SIG-M5 (cell line): ENCODE measurements at places on chromosomes 12 and 14.

- no peak for DNase-seq
These were observed 17.4 kb downstream of the ACVRL1 start for GRCh38 chr12:51924551-51925319.

GRCh38 chr12:34350092-34351041 lies 328.1 kb downstream of the ALG10 start:
- DNase-seq, result no peak

- no peak for DNase-seq
These were observed 98.1 kb downstream of the NEDD1 start for GRCh38 chr12:97005174-97005573.

GRCh38 chr12:121712190-121712460 lies 427 bp upstream of the TMEM120B start:
- no peak for DNase-seq

GRCh38 chr12:118307069-118307954 lies 65.4 kb downstream of the TAOK3 start:
- DNase-seq, result peak; percentile 12

GRCh38 chr14:21498540-21499526 lies 12.3 kb downstream of the METTL3 start:
- no peak for DNase-seq

GRCh38 chr12:94500831-94501567 lies 41.3 kb upstream of the CEP83 start:
- no peak for DNase-seq

DNA sequence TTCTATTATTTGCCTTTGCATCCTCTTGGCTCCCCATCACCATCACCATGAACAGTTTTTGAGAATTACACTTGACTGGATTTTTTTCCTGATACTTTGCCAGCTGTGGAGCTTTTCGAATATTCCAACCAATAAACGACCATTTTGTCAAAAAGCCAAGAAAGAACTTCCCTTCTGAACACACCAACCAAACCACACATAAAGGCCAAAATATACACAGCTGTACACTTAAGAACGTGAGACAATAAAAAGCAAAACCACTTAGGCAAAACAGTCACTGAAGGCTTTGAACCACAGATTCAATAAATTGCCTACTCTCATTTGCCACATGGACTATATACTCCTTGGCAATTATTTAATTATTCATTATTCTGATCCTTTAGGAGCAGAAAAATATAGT lies 1.1 kb downstream of the C14orf93 start:
- peak; percentile 7 for DNase-seq

DNA sequence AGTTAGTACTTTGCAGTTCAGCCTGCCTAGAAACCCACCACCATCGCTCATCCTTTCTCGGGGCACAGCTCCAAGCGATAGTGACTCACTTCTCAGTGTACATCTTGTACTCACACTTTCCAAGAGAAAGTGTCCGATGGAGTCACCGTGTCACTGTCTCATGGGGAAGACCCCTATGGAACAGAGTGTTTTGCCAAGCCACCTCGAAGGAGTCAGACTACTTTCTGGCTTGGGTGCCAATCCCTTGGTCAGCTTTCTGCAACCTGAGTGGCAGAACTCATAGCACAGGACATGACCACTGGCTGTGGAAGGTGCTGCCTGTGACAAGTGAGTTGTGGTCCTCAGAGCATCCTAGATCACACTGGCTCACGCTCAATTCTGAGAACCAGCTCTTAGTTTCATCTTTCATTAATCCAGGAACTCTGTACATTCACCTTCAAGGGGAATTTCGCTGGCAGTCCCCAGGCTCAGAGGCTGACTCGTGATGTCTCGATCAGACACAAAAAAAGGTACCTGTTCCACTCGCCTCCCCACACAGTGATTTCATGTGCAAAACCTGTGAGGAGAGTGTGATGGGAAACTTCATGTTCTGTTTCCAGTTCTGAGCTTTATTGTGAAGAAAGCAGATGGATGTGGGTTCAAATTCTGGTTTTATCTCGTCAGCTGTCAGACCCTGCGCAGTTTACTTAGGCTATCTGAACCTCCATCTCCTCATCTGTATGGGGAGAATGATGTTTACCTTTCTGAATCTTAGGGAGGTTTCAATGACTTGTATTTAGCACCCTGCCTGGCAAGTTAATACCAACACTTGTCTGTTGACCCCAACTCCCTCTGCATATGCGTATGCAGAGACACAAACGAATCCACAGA lies 127.3 kb upstream of the CCND2 start:
- no peak for DNase-seq

GRCh38 chr14:92323916-92324818 lies 1.2 kb downstream of the SLC24A4 start:
- no peak for DNase-seq
